ENCODE measurements at places on chromosomes 1 and 21.

GRCh38 chr1:200029035-200029821 is 1.7 kb downstream of the NR5A2 start:
- no peak for DNase-seq

- peak; percentile 58 for DNase-seq
These were observed 37.3 kb upstream of the COL6A2 start for GRCh38 chr21:46060596-46061061.

GRCh38 chr1:51642739-51643142 is 25.8 kb downstream of the OSBPL9 start:
- no peak for DNase-seq

GRCh38 chr1:12143631-12144155 is 23.1 kb upstream of the TNFRSF1B start:
- peak; percentile 73 for DNase-seq

- no peak for DNase-seq
These were observed 18.5 kb downstream of the WASF2 start for GRCh38 chr1:27471477-27471876.

- DNase-seq: no peak
These were observed 7.5 kb upstream of the PYCR2 start for GRCh38 chr1:225931270-225932136.

GRCh38 chr21:43956019-43956669 is 56.0 kb upstream of the TRAPPC10 start:
- no peak for DNase-seq

DNA sequence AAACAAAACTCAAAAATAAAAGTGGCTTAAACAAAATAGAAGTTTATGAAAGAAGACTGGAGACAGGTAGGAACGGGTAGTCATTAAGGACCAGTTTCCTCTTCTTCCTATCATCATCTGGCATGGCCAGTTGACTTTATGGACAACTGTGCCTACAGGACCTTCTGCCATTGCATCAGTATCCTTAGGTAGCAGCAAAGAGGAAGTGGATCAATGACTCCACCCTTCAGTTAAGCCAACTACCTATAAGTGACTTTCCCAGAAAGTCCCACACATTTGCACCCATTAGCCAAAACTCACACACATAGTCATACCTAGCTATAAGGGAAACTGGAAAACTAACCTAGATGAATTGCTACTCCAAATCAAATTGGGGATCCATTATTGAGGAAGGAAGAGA is 51.7 kb downstream of the RASAL2 start:
- DNase-seq: no peak

- DNase-seq: no peak
These were observed 56.9 kb downstream of the ADAMTS5 start for GRCh38 chr21:26909972-26910371.

DNA sequence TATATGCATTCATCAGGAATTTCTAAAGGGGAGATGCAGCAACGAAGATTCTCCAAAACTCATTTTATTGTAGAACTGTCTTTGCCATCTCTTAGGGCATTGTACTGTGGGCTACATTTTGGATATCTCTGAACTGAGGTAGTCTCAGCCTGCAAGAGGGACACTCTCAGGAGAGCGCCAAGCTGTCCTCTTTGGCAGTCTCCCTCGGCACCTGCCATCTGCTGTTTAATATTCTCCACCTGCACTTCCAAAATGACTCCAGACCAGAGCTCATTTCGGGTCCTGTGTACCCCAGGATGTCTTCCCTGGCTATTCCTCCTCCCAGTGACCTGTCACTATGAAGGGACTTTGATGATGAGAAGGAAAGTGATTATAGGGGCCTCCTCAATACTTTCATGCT is 356.3 kb upstream of the C1orf174 start:
- no peak for DNase-seq

- DNase-seq: peak; percentile 67
These were observed 64.3 kb upstream of the HOOK1 start for GRCh38 chr1:59750328-59751003.

DNA sequence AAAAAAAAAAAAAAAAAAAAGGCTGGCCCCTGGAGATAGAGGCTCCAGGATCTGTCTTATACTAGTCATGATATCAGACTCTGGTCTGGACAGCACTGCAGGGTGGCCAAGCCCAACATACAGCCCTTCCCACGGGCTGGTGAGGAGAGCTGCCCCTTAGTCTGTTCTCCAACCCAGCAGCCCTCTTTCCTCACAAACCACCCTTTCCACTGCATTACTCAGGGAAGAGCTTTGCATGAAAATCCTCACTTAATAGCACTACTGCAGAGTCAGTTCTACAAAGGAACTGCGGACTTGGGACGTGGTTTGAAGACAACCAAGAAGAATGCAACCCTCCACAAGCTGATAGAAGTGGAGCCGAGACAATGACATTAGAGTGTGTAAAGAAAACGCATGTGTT is 5.7 kb downstream of the BCAR3 start:
- no peak for DNase-seq

GRCh38 chr1:150456146-150456647 is 31.0 kb upstream of the TARS2 start:
- no peak for DNase-seq

DNA sequence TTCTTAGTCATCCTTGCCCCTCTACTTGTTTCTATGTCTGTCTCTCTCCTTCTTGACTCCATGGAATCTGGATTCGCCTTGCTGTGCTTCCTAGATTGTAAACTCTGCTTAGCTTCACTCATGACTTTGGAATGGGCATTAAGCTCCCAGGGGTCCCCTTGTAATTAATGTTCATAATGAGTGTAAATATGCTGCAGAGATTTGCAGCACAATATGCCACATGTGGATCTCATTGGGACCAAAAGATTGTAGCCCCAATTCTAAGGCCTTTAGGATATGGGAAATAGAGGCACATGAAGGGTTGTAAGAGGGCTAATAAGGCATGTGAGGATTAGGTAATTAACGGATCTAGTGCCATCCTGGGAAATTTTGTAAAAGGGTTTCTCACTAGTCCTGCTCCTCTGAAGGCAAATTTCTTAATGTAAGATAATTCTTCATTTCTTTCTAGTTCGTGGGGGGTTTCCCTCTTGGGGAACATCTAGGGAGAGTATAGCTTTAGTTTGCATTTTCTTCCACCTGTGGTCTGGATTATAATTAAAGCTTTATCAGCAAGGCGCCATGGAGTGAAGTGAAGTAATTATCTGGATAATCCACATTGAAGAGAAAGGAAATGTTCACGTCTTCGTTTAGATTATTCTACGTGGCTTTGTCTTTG is 659.2 kb upstream of the PLXNA2 start:
- DNase-seq: no peak

DNA sequence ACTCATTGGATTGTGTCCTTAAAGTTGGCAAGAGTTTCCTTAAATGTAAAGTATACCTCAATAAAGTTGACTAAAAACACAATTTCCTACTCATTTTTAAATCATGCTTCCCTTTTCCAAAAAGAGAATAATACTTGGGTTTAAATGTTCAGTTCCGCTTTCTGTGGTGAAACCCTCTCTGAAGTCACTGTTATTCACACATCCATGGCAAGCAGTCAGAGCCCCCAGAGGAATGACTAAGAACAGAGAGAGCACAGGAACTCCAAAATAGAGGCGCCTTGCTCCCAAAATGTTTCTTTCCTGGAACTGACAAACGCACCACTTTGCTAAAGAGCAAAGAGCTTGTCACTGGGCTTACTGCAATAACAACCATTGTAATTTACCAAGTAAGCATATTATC is 142.5 kb downstream of the TIAM1 start:
- DNase-seq: no peak

DNA sequence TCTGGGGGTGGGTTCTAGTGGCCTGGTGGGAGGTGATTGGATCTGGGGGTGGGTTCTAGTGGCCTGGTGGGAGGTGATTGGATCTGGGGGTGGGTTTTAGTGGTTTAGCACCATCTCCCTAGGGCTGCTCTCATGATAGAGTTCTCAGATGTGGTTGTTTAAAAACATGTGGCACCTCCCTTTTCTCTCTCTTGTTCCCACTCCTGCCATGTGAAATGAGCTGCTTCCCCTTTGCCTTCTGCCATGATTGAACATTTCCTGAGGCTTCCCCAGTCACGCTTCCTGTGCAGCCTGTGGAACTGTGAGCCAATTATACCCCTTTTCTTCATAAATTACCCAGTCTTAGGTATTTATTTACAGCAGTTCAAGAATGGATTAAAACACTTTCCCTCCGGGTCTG is 327.3 kb upstream of the AJAP1 start:
- DNase-seq: no peak

GRCh38 chr1:104868794-104869193 is 1119.1 kb downstream of the AMY1C start:
- no peak for DNase-seq

- DNase-seq: no peak
These were observed 722 bp upstream of the SLC19A2 start for GRCh38 chr1:169486281-169487051.

DNA sequence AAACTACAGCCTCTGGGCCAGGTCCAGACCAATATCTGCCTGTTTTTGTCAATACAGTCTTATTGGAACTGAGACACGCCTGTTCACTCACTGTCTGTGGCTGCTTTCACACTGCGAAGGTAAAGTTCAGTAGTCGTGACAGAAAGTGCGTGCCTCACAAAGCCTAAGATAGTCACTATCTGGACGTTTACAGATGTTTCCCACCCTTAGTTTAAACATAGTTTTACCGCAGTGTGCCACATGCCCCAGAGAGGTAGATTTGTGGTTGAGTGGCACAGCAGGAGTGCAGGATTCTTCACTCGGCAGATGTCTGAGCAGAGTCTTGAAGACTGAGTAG is 61.9 kb downstream of the NFASC start:
- DNase-seq: no peak

GRCh38 chr1:50930965-50931737 is 28.9 kb downstream of the FAF1 start:
- DNase-seq: no peak

DNA sequence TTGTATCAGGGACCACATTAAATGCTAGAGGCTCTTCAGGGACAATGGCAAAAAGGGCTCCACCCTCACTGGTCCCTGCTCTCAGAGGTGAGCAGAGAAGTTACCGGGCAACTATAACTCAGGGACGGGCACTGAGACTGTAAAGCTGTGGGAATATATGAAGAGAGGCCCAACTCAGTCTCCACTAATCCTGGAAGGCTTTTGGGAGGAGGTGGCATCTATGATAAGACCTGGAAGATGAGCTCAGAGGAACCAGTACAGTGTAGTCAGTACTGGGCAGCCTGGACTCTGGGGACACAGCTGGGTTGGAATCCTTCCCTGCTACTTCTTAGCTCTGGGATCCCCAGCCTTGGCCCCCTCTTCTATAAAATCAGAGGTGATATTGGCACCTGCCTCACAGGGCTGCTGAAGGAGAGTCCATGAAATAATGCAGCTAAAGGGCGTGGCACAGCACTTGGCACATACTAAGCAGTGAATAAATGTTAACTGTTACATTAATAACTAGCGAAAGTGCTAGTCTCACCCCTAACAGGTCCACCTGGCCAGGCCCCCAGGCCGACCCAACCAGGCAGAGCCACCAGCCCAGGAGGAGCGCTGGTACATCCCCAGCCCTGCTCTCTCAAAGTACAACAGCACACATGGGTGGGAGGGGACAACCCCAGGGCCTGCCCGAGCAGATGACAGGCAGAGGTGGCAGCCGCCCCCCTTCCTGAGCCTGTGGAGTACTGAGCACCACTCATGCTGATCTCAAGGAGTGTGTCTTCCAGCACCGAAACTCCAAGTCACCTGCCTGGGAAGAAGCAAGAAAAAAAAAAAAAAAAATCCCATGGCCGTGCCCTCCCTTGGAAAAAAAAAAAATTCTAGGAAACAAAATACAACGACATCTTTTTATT is 62.7 kb downstream of the CASZ1 start:
- no peak for DNase-seq

- DNase-seq: no peak
These were observed 29.1 kb downstream of the IGFN1 start for GRCh38 chr1:201219481-201220387.

DNA sequence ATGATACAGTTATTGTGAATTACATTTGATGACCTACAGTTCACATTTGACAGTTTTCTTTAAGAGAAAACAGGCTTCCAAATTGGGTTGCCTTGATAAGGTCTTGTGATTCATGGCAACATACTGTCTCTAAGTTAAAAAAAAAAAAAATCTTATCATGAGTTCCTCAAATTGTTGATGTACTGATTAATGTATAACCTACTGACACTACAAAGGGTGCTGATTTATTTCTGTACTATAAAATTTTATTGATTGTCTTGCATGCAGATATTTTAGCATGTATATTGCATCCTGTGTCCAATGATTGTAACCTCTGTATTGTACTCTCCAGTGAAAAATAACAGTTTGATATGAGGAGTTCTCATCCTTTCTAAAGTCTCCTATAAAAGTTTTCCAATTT is 197.3 kb upstream of the IVNS1ABP start:
- no peak for DNase-seq

GRCh38 chr1:216580538-216581057 is 142.6 kb downstream of the ESRRG start:
- no peak for DNase-seq

DNA sequence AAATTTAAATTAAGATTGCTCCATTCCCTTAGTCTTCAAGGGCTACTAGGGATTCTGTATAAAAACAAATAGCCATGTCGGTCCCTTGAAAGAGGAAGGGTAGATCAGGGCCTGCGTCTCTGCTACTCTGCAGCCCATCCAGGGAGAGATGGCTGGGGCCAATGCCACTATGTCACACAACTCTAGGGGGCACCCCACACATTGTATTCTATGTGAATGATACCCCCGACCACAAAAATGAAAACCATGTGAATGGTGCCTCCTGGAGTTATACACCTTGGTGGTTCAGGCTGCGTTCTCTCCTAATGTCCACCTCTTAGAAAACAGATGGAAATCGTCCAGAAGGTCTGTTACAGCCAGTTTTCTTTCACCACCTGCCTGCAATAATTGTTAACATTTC is 18.0 kb downstream of the PIK3C2B start:
- no peak for DNase-seq

DNA sequence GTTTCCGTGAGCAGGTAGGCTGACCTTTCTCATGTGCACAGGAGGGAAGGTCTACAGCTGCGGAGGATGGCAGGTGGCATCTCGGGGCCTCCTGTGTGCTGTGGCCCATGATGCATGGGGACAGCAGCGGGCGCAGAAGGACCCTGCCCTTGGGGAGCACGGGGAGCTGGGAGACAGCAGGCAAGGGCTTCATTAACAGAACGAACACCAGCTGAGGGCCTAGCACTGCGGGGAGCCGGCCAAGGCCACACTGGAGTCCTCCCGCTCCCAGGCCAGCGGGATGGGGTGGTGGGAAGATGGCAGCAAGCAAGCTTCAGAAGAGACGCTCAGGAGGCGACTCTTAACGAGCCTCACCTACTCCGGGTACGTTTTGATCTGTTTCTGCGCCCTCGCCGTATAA is 66.6 kb downstream of the SCCPDH start:
- DNase-seq: no peak
